ENCODE measurements at places on chromosomes 7 and 10.

DNA sequence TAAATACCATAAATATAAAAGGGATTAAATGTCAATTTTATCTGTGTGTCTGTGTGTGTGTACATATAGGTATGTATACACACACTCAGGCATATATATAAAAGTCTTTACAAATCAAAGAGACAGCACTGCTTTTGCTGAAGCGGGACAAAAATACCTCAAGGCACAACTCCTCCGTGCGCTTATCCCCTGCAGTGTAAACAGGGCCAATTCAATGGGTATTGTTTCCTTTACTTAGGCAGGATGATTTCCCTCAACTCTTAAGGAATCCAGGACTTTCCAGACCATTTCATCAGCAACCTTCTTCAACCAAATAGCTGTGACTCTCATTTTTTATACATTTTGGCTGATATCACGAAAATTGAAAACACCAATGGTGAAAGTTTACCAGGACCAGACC lies 227.7 kb downstream of the CRPPA start:
- no peak for DNase-seq

GRCh38 chr7:148255333-148255732 lies 335.2 kb upstream of the C7orf33 start:
- no peak for DNase-seq

- DNase-seq: peak; percentile 62
Observed at GRCh38 chr10:69327463-69328379, 49.4 kb downstream of the HK1 start.

GRCh38 chr7:47804767-47805545 lies 143.3 kb downstream of the PKD1L1 start:
- DNase-seq: no peak

GRCh38 chr7:138407792-138408191 lies 52.3 kb upstream of the TRIM24 start:
- no peak for DNase-seq

- DNase-seq: no peak
Observed at GRCh38 chr7:46672861-46673260, 751.8 kb upstream of the IGFBP3 start.

GRCh38 chr10:74949843-74950765 lies 123.7 kb downstream of the KAT6B start:
- no peak for DNase-seq

DNA sequence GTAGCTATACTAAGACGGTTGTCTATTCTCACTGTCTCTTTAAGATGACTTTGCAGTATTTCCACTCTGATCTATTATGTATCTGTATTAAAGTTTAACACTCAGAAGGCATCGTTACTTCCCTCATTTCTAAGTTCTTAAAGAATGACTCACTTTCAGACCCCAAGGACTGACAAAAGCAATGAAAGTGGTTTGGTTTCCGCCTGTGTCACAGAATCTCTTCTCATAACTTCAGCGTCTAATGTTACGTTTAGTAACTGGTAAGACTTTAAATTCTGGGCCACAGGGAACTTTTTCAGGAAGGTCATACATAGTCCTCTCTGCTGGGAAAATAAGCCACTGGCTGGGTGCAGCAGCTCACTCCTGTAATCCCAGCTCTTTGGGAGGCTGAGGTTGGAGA lies 892.0 kb upstream of the AUTS2 start:
- no peak for DNase-seq

DNA sequence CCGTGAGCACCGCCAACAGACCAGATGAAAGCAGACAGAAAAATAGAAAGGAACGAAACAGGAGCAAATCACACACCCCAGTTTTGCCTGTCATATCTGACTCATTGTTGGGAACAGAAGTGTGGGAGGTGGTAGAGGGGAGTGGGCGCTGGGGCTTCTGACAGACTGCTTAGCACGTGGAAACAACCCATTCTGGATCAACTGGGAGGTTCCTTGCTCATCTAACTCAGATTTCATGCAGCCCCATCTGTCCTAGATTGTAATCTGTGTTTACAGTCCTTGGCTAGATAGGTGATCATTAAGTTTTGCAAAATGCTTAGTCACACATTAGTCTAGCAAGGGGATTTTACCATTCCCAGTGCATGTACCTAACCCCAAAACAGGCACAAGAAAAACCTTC lies 154.1 kb downstream of the NRP1 start:
- no peak for DNase-seq

GRCh38 chr7:150378115-150378852 lies 846 bp upstream of the ZNF775 start:
- peak; percentile 57 for DNase-seq

DNA sequence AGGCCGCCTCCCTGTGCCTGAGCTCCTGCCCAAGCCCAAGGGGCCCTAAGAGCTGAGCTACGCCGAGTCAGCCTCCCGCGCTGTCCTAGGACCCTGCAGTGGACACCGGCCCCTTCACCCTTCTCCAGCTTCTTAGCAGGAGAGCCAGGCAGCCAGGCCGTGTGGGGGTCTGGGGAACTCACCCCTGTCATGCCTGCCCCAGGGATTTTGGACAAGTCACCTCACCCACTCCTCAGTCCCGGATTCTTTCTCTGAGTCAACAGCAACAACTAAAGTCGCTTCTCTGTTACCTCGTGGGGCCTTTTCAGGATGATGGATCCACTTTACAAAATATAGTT lies 79.3 kb downstream of the MKI67 start:
- DNase-seq: no peak

GRCh38 chr10:67088036-67088435 lies 162.2 kb downstream of the LRRTM3 start:
- no peak for DNase-seq

GRCh38 chr7:140655511-140656408 lies 15.1 kb upstream of the DENND2A start:
- no peak for DNase-seq
